Substantia nigra (tissue), 51 donors: ENCODE measurements at places on chromosomes 11 and 22.

- DNase-seq: no peak
Measured at GRCh38 chr11:2516276-2517015, 71.6 kb downstream of the KCNQ1 start.

- no peak for DNase-seq
Measured at GRCh38 chr22:46354993-46355305, 19.4 kb downstream of the TRMU start.

DNA sequence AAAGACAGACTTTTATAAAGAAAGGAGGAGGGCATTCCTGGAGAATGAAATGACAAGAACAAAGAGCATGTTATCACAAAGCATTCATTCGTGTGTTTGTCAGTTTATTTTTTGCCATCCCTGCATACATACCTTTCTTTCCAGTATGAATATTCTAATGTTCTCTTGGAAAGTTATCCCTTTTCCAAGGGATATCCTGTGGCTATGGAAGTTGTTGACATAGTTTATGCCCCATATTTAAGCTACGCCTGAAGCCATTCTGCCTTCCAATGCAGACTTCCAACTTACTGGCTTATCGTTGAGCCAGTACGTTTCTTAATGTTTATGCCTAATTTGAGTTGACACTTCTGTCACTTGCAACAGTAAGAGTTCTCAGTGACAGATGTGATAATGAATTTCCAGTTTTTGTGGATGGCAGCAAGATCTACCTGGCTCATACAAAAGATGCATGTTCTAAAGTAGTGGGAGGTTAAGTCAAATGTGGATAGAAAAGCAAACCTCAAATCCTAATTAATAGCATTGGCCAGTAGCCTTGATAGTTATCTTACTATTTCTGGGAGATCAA is 133.3 kb upstream of the ANO3 start:
- no peak for DNase-seq

DNA sequence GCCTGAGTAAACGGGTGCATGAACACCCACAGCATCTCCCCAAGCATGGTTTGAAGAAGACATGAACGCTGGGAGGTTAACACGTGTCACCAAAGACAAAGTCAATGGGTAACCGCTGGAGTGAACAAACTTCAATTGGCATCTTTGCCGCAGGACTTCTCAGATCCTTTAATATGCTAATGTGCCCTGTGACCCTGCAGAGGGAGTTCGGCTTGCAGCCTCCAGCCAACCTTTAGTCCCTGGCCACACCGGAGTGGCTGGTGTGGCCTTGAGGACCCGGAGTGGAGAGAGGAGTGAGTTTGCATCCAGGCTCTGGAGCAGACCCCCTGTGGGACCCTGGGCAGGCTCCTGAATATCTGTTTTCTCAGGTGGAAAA is 57.0 kb downstream of the FLRT1 start:
- DNase-seq: no peak

DNA sequence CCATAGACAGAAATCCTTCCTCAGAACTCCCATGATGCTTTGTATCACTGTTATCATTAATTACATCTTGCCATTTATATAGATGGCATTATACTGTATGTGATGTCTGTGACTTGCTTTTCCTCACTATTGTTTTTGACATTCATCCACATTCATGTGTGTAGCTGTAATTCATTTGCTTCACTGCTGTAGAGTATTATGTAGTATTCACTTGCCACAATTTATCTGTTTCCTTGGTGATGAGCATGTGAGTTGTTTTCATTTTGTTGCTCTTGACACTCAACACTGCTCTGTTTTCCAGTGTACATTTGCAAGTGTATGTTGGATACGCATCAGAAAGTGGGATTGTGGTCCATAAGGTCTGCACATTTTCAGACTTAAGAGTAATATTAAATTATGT is 328.6 kb upstream of the C11orf87 start:
- DNase-seq: no peak

DNA sequence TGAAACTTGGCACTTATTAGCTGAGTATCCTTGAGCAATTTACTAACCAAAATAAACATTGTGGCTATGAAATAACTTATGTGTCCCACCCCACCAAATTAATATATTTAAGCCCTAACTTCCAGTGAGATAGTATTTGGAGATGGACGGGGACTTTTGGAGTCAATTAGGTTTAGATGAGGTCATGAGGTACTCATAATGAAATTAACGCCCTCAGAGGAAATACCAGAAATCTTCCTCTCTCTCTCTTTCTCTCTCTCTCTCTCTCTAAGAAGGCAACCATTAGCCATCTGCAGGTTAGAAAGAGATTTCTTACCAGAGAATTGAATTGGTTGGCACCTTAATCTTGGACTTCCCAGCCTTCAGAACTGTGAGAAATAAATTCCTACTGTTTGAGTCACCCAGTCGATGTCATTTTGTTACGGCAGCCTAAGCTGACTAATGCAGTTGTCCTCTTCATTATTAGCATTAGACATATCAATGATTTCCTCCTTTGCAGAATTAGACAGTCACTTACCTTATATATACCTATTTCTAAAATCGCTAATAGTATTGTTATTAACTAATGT is 1284.0 kb downstream of the FAM181B start:
- no peak for DNase-seq
